Mucosa of descending colon (tissue), 3 donors: ENCODE measurements at places on chromosomes 16 and 17. TPM values are rescaled to one million over a fixed set of nuclear protein-coding genes. Genes with fewer than 3 reads are reported as not detected.

The IGF2BP1 gene
- total RNA-seq = 0.07 TPM

The CES3 gene
- total RNA-seq = 86.5 TPM

The KRT15 gene
- 16.5 TPM for total RNA-seq

GRCh38 chr16:49026566-49027181, 255.0 kb downstream of the CBLN1 start:
- no peak for DNase-seq

DNA sequence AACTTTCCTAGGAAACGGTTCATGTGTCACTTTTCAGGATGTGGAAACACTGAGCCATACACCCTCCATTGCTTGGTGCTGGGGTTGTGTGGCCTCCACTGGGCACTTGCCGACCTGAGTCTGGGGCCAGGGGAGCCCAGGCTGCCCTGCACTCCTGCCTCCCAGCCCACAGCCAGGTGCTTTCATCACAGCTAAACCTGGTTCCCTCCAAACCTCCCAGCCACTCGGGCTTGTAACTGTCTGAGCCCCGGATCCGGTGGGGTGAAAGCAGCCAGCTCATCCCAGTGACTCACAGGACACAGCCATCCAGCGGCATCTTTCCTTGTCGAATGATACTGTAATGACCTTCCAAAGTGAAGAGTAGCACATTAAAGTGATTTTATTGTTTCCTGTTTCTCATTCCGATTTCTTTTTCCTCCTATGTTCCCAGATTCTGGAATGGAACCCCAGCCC, 19.8 kb downstream of the CARHSP1 start:
- no peak for DNase-seq

- DNase-seq = no peak
These were observed 194.6 kb downstream of the STX8 start for GRCh38 chr17:9381068-9381467.
